ENCODE measurements at places on chromosomes 4 and X.

DNA sequence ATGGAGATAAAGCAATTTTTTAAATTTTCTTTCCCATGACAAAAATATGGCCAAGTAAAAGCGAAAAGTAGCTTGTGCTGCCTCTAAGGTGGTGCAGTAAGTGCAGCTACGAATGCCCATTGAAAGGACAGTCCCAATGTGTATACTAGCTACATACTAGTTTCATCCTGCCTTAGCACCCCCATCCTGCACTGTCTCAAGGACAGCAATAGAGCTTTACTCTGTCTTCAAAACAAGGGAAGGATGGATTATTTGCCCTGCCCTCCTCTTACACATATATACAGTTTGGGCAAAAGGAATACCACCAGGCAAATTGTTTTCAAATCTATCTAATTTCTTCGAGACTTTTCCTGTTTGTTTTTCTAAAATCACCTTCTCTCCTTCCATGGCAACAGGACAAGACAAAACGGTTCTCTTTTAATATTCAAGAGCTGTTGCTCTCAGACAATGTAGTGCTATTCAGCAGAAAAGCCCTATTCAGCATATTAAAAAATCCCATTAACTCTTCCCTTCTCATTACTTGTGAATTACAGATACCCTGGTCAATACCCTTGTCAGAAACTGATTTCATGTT lies 75.1 kb upstream of the SLC7A11 start:
- DNase-seq: no peak

DNA sequence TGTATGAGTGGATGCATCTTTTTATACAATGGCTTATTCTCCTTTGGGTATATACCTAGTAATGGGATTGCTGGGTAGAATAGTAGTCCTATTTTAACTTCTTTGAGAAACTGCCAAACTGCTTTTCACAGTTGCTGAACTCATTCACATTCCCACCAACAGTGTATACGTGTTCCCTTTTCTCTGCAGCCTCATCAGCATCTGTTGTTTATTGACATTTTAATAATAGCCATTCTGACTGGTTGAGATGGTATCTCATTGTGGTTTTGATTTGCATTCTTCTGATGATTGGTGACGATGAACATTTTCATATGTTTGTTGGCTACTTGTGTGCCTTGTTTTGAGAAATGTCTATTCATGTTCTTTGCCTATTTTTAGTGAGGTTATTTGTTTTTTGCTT lies 687.0 kb upstream of the EPHA5 start:
- peak; percentile 60 for DNase-seq

- peak; percentile 52 for DNase-seq
Measured at GRCh38 chr4:3375688-3376087, 66.1 kb upstream of the HGFAC start.

GRCh38 chr4:150008546-150008945 lies 69.7 kb upstream of the DCLK2 start:
- DNase-seq: no peak

- no peak for DNase-seq
Measured at GRCh38 chr4:173461170-173461569, 62.3 kb upstream of the SCRG1 start.

- peak; percentile 7 for DNase-seq
Measured at GRCh38 chrX:2538031-2538757, 37.4 kb upstream of the DHRSX start.

DNA sequence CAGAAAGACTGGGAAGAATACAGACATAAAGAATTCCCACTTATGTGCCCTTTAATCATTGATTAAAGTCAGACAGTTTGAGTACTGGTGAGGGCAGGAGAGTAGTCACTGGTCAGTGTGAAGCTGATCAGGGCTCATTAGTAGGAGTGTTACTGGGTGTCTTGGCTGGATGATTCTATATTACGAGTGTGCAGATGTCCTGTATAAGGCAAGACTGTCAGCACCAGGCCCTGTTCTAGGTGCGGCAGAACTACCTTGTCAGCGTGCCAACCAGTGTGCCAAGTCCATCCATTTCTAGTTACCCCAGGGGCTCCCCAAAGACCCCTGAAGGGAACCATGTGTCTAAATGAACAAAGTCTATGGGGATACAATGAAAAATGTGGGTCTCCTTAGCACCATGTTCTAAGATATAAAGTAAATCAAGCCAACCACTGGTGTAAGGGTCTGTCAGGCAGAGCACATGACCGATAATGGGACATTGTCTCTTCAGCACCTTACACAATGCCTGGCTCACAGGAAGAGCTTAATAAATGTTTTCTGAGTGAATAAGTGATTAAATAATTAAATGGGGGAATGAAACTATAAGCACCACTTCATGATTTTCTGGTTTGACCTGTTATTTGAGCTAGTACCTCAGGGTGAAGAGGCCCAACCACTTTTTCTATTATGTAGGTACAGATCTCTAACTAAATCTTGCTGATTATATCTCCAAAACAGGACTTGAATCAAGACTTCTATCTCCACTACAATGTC lies 205.0 kb downstream of the CAMK2D start:
- no peak for DNase-seq

DNA sequence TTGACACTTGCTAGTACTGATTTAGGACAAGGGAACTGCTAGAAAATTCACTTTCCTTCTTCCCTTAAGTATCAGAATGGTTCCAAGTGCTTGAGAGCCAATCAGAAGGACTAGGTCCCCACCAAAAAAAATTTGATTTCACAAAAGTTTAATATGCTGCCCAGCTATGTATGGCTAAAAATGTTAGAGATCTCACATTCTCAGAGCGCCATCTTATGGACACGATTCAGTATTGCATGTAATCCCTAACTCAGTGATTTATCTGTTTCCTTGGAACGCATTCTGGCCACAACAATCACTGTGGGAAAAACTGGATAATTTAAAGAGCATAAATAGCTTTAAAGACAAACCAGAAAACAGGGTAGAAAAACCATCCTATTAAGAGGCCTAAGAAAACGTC lies 255.1 kb upstream of the GPC4 start:
- peak; percentile 71 for DNase-seq

GRCh38 chr4:184380707-184381106 lies 93.6 kb downstream of the IRF2 start:
- no peak for DNase-seq

- DNase-seq: no peak
Measured at GRCh38 chr4:57149833-57150232, 39.6 kb upstream of the IGFBP7 start.

DNA sequence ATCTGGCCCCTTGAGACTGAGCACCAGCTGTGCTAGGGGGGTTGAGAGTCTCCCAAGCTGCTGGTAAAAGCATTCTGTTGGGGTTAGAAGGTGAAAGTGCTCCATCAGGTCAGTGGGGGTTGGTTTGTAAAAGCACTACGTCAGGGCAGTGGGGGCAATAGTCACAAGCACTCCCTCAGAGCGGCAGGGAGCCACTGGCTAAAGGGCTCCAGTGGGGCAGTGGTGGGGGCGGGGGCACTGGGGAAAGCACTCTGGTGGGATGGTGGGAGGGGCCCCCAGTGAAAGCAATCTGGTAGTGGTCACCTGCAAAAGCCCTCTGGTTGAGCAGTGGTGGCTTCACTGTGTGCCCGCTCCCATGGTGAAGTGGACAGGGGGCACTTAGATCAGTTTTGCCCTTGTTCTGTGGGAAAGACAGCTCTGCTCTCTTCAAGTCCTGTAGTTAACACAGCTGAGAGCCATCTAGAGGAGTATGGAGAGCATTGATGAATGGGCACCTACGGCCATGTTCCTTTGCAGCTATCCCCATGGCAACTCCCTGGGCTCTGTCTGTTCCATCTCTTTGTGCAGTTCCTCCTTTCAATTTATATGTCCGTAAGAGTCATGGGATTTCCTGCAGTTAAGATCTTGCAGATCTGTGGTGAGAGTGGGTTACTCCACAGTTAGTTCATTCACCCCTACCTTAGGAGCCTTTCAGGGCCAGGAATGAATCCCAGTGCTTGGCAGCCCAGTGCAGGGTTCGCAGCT lies 106.4 kb downstream of the SH3BGRL start:
- no peak for DNase-seq

DNA sequence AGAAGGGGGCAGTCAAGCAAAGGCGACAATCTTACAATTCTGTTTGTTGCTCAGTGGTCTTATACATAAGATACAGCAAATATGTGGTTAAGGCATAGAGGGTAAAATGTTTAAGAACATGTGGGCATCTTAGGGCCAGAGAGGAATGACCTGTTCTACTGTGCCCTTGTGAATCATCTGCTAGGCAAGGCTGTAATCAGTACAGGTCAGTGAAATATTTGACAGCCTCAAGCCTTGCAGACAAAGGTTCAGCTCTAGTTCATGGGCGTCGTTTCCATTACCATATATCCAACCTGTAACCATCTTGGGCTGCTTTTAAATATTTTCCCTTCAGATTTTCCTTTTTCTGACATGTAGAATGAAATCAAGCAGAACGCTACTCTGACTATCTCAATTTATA lies 37.3 kb downstream of the AGA start:
- DNase-seq: no peak

GRCh38 chrX:72105436-72105835 lies 26.3 kb downstream of the RTL5 start:
- no peak for DNase-seq

- DNase-seq: peak; percentile 69
Measured at GRCh38 chr4:168551211-168551610, 54.4 kb downstream of the PALLD start.

DNA sequence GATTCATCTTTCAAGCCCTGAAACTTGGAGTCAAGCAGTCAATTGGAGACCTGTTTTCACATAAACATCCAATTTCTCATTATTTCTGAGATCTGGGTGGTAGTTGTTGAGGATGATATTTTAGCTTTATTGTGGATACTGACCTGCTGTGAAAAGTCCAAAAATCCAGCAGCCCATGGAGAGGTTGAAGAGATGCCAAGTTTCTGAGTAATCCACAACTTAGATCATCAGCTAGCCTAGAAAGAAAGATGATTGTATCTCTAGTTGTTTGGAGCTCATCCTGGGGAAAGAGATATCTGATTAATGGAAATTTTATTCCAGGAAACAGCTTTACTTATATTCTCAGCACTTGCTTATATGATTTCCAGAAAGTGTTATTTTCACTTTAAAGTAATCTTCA lies 48.6 kb upstream of the DCX start:
- DNase-seq: no peak

- DNase-seq: no peak
Measured at GRCh38 chr4:155954939-155955338, 1.3 kb upstream of the CTSO start.

DNA sequence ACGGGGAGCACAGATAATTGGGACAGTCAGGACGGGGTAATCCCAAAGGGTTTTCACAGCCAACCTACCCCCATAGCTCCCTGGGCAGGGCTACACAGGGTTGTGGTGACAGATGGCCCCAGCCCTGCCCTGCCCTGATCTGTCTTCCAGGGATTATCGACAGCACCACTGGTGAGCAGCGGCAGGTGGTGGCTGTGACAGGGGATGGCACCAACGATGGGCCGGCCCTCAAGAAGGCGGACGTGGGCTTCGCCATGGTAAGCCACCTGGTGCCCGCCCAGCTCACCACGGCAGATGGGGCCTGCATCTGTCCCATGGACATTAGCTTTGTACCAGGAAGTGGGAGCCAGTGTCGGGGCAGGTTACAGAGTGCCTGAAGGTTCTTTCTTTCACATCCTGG lies 39.3 kb downstream of the ATP2B3 start:
- DNase-seq: no peak

- DNase-seq: no peak
Measured at GRCh38 chr4:67446811-67447210, 98.5 kb downstream of the CENPC start.

DNA sequence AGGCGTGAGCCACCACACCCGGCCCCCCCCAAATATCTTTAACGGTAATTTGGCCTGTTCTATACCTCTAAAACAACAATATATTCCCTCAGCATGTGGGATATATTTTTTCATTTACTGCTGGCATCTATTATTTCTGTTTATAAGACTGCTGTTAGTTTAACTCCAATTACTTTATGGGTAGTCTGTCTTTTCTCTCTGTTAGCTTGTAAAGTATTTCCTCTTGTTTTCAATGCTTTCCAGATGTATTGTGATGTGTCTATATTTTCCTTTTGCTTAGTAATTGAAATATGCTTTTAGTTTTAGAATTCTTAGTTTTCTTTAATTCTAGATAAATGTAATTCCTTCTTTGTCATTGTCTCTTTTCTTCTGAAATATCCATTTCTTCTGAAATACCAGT lies 445.8 kb downstream of the ANKRD50 start:
- peak; percentile 60 for DNase-seq

DNA sequence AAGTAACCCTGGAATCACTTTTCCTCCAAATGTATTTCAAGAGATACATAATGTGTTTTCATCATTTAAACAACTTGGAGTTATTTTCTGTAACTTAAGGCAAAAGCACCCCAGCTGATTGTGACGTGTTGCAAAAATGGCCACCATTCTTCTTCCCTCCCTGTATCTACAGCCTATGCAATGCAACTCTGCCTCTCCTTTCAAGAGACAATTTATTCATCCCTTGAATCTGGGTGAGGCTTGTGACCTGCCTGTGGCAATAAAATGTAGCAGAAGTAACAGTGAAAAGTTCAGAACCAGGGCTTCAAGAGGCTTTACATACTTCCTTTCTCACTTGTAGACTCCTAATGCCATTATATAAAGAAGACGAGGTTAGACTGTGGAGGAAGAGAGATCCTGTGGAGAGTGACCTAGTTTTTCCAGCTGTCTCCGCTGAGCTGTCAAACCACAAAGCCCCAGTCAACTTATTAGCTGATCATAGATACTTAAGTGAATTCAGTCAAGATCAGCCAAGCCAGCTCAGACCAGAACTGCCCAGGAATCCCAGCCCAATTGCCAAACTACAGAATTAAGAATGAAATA lies 81.0 kb upstream of the KLF3 start:
- DNase-seq: no peak

DNA sequence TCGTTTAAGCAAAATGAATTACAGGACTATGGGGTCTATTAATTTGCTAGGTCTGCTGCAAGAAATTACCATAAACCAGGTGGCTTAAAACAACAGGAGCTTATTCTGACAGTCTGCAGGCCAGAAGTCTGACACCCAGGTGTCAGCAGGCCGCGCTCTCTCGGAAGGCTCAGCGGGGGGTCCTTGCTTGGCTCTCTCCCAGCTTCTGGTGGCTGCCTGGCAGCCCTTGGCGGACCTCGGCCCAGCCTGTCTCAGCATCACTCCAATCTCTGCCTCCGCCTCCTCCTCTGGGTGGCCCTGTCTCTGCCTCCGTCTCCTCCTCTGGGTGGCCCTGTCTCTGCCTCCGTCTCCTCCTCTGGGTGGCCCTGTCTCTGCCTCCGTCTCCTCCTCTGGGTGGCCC lies 580.5 kb upstream of the FAT1 start:
- DNase-seq: no peak

DNA sequence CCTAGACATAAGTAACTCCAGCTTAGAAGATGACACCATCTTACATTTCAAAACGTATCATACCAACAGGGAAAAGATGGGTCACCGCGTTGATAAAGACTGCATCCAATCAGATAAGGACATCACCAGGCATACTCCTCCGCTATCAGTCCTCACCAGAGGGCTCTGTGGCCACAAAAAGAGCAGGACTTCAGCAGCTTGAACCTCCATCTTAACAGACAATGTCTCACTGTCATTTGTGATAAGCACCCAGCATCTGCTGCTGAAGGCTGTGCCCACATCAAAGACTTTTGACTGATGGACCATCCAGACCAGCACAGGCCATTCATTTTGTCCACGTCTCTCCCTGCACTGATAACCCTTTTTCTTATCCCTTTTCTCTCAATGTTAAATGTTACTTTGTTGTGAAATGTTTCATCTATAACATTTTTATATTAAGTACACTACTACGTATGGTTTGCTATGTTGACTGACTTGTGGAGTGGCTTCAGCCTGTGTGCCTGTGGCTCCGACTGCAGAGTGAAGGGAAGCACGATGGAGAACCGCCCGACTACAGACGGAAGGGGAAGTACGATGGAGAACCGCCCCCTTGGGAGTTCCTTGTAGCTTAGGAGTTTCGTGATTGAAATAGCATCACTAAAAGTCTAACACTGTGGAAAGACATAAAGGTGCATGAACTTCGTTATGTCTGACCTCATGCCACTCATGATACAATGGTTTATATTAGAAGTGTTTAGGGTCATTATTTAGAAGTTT lies 595.4 kb upstream of the AGA start:
- no peak for DNase-seq
